HepG2 (cell line): ENCODE measurements at places on chromosomes 3 and 15.

- H3K4me3 ChIP-seq, result no peak overlapping the region
- no peaks in the 10 kb centered on the region for H3K27me3 ChIP-seq
- H3K36me3 ChIP-seq, result no peaks in the 10 kb centered on the region
- no peak for DNase-seq
- H3K27ac ChIP-seq, result no peak overlapping the region
- 0 out of 2 replicates have a peak, but pooled peaks cover 11% of the 10 kb centered on the region for H3K4me1 ChIP-seq
Observed at GRCh38 chr15:63430766-63431451, 49.3 kb upstream of the CA12 start.

DNA sequence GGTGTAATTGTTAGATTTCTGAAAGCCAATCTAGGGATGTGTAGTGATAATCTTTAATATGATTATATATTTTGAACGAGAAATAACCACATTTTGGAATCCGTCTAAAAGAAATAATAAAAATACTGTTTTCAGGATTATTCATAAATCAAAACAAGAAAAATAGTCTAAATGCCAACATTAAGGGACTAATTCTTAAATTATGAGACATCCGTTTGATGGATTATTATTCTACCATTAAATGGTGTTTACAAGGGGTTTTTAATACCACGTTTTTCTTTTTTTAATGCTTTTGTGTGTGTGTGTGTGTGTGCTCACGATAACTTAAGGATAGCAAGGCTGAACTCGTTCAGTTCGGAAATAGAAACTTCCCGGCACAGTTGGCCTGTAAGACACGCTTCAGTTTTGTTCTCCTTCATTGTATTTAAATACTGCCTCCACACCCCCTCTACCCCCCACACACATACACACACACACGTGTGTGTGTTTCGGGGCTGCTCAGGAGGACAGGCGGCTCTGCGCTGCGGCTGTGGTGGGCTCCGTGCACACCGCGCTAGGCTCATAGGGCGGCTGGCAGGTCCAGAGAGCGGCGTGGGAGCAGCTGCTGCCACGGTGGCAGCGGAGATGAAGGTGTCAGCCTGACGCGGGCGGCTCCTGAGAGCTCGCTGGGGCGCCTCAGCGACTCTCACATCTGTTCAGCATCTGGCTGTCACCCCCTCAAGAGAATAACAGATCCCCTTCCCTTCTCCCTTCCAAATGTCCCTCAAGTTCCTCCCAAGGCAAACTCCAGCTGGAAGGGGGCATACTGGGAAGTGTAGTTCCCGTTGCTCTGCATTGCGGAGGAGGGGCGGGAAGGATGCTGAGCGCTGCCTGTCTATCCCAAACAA is 23.0 kb upstream of the ANP32A start:
- H3K4me1 ChIP-seq, result no peaks in the 10 kb centered on the region
- H3K27me3 ChIP-seq, result peaks cover 24% of the 10 kb centered on the region; the same call in 2 of the 3 replicates
- H3K27ac ChIP-seq, result no peak overlapping the region
- H3K4me3 ChIP-seq, result no peak overlapping the region

DNA sequence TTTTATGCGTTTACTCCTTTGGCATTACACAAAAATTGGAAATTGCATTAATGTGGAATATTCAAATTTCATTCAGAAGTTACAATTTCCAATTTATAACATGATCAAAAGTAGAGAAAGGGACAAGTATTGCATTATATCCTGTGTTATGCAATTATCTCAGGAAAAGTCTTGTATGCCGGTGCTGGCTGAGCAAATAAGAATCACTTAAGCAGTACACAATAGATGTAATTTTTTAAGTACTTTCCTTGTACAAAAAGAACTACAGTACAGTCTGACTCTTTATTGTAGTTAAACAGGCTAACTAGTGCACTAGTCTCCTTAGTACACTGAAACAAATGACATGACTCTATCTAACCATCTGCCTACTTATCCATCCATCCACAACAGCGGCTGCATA is 493.2 kb upstream of the KCNMB2 start:
- H3K4me1 ChIP-seq, result no peaks in the 10 kb centered on the region
- no peak overlapping the region for H3K27ac ChIP-seq
- DNase-seq, result no peak
- no peaks in the 10 kb centered on the region for H3K36me3 ChIP-seq
- H3K4me3 ChIP-seq, result no peak overlapping the region
- H3K27me3 ChIP-seq, result no peaks in the 10 kb centered on the region

DNA sequence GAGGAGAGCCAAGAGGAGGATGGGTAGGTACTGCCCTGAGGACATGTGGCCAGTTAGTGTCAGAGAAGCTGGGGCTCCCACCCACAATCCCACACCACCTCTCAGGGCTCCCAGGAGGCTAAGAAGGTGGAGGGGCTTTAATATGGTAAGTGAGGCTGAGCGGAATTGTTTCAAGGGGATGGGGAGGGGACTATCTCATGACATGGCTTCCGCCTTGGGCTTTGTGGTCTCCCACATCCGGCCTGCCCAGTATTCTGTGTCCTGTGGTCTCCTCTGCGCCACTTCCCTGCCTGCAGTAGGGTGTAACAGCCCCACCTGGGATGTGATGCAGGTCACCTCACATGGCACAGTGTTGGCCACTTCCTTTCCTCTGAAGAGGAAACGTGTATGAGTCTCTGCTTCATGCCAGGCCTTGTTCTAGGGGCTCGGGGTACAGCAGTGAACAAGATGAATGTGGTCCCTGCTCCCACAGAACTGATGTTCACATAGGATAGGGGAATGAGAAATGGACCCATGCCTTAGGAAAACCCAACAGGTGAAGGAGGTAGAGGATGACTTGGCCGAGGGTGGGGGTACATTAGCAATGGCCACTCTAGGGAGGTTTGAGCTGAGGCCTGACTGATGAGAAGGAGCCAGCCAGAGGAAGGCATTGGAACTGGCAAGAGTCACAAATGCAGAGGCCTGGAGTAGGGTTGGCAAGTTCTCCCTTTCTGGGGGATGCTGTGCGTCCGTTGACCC is 3.2 kb downstream of the NEIL1 start:
- H3K36me3 ChIP-seq, result no peaks in the 10 kb centered on the region
- DNase-seq, result no peak
- no peak overlapping the region for H3K27ac ChIP-seq
- H3K4me1 ChIP-seq, result peaks cover 22% of the 10 kb centered on the region

DNA sequence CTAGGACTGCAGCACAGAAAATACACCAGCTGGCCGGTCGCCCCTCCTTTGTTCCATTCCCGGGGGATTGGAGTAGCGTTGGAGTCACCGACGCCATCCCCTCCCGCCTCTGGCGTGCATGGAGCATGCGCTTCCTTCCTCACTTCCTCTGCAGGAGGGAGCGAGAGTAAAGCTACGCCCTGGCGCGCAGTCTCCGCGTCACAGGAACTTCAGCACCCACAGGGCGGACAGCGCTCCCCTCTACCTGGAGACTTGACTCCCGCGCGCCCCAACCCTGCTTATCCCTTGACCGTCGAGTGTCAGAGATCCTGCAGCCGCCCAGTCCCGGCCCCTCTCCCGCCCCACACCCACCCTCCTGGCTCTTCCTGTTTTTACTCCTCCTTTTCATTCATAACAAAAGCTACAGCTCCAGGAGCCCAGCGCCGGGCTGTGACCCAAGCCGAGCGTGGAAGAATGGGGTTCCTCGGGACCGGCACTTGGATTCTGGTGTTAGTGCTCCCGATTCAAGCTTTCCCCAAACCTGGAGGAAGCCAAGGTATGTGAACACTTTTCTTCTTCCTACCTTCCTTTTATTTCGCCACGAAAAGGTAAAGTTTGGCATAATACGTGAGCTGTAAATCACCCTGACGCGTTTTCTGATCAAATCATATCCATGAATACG is at the start of gene SCG3:
TSS of gene SCG3 (plus strand) at position 201 of the 661 bp plus-strand sequence. CDS start at position 454, 253 bp downstream.
- no peak within 1 kb of the TSS for H3K27ac ChIP-seq
- no peaks in the 10 kb centered on the region for H3K27me3 ChIP-seq
- DNase-seq, result peak; percentile 47
- H3K4me1 ChIP-seq, result no peaks in the 10 kb centered on the region
- H3K4me3 ChIP-seq, result no peak within 1 kb of the TSS

GRCh38 chr3:102089904-102090720 is 240.8 kb downstream of the NFKBIZ start:
- H3K4me1 ChIP-seq, result no peaks in the 10 kb centered on the region
- H3K27ac ChIP-seq, result no peak overlapping the region
- H3K4me3 ChIP-seq, result no peak overlapping the region

DNA sequence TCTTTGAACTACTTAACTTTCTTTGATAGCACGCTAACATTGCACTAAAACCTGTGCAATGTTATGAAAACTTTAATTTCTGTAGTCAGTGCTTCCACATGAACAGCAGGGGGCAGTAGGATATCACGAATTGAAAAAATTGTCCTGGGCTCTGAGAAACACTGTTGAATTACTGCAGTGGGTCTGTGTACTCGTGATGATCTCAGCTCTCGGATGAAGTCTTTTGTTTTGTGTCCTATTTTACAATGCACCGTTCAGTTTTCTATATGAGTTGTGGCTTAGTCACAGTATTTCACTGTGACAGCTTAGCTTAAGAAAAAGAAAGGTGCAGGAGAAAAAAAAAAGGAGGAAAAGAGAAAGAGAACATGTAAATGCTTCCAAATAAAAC is 141.3 kb upstream of the CCDC54 start:
- H3K27me3 ChIP-seq, result peaks cover 11% of the 10 kb centered on the region
- peaks cover 17% of the 10 kb centered on the region for H3K4me1 ChIP-seq
- peak overlapping the region; percentile 70; the same call in 1 of the 2 replicates for H3K4me3 ChIP-seq
- peak; percentile 66 for DNase-seq
- H3K36me3 ChIP-seq, result no peaks in the 10 kb centered on the region

GRCh38 chr15:66504563-66505429 is at the start of the genes RPL4 and ZWILCH:
RPL4 (minus strand) TSS chr15:66504855; CDS start chr15:66504790, 65 bp downstream.
ZWILCH (plus strand) TSS chr15:66505326; CDS start chr15:66505339, 13 bp downstream.
- H3K36me3 ChIP-seq, result peaks cover 6% of the 10 kb centered on the region
- H3K4me3 ChIP-seq, result peak within 1 kb of the TSS; percentile 100
- H3K27me3 ChIP-seq, result no peaks in the 10 kb centered on the region
- peaks cover 50% of the 10 kb centered on the region for H3K4me1 ChIP-seq
- peak within 1 kb of the TSS; percentile 89 for H3K27ac ChIP-seq
- peak; percentile 97 for DNase-seq

DNA sequence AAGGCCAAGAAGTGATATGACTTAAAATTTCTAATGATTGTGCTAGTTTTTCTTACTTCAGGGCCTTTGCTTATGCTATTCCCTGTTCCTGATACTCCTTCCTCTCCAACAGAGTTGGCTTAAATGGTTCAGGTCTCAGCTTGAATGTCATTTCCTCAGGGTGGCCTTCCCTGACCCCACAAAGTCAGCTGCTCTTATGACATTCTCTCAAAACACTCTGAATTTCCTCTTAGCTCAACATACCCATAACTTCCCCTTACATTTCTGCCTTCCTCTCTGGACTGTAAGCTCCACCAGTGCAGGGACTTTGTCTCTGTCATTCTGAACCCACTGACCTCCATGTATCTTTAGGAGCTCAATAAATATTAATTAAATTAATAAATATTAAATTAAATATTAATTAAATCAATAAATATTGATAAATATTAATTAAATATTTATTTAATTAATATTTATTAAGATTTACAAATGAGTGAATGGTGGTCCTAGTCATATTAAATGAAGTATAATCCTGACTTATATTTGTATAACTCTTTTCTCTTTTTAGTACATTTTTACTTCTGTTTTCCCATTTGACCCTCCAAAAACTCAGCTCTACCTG is 17.9 kb upstream of the TMCC1 start:
- H3K4me3 ChIP-seq, result no peak overlapping the region
- H3K36me3 ChIP-seq, result no peaks in the 10 kb centered on the region
- H3K27me3 ChIP-seq, result peaks cover 2% of the 10 kb centered on the region; the same call in 1 of the 2 replicates
